Activated CD4-positive, alpha-beta T cell treated with anti-CD3 and anti-CD28 coated beads for 1 hour (primary cell): ENCODE measurements at places on chromosomes 3 and 15.

DNA sequence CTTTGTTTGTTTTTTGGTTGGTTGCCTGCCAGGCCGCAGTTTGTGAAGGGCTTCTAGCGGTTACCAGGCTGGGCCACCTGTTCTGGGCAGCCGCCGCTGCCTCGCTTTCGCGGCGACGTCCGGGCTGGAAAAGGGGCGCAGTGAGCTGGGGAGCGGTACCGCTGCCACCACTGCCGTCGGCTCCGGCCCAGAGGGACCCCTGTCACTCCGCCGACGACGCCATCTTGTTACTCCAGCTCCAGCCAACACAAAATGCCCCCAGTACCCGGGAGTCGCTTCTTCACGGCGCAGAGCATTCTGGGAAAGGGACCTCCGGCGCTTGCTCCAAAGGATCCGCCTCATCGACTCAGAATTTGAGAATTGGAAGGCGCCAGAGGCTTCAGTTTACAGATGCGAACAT lies 238.8 kb downstream of the CDIN1 start:
- DNase-seq: no peak

DNA sequence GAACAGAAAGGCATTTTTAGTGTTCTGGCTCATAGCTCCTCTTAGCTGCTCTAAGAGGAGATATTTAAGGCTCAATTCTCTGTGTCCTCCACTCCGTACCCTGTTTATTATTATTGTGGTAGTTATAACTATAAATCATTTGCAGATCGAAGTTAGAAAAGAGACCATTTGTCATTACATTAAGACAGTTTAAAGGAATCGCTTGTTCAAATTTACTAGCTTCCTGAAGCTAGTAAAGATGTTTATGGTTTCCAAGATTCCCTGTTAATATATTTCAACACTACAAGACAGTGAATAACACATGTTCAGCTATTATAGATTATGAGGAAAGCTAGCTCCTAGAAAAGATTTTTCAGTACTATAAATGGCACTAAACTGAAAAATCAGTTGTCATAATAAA lies 12.6 kb downstream of the ATXN7 start:
- DNase-seq: no peak

- no peak for DNase-seq
Measured at GRCh38 chr3:194348354-194348753, 2.8 kb downstream of the CPN2 start.

- no peak for DNase-seq
Measured at GRCh38 chr3:37458162-37459120, 284.1 kb upstream of the LRRFIP2 start.

GRCh38 chr3:194200422-194201081 lies 64.6 kb downstream of the HES1 start:
- no peak for DNase-seq

DNA sequence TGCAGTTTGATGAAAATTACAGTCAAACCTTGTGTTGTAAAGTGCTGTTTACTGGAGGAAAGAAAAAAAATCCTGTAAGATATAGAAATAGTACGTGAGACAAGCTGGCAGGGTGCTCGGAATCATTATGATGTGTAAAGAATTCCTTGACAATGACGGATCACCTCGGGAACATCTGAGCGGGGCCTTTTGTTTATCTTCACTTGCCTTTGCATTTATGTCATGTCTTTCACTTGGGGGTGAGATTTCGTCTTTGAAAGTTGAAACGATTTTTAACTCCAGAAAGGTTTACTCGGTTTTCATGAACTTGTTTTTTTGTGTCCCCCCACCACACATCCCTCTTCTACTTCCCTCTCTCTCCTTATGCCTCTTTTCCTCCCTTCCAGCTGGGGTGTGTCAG lies 128.3 kb upstream of the VEPH1 start:
- DNase-seq: no peak

GRCh38 chr3:79278681-79279080 lies 489.1 kb downstream of the ROBO1 start:
- DNase-seq: no peak

GRCh38 chr15:73321496-73322450 lies 47.0 kb downstream of the HCN4 start:
- no peak for DNase-seq

DNA sequence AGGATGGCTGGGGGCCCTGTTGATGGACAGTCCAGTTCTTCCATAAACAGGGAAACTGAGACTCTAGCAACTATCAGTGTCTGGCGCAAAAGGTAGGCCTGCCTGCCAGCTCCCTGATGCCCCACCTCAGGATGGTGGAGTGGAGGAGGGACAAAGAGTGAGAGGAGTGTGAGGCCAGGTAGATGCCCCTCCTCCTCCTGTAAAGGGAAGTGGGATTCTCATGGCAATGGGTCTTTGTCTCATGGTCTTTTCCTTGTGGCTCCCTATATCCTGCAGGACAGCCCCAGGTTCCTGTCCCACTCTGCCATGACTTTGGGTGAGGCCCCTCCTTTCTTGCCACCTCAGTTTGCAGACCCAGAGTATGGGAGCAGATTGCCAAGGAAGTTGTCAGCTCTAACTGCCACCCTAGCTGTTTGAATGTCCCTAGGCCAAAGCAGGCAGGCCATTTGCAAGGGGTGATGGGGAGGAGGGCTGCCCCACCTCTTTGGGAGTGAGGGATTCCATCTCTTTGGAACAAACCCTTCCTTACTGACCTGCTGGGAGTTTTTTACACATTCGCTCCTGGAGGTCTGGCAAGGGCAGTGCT lies 2.8 kb upstream of the DNAH1 start:
- DNase-seq: no peak

DNA sequence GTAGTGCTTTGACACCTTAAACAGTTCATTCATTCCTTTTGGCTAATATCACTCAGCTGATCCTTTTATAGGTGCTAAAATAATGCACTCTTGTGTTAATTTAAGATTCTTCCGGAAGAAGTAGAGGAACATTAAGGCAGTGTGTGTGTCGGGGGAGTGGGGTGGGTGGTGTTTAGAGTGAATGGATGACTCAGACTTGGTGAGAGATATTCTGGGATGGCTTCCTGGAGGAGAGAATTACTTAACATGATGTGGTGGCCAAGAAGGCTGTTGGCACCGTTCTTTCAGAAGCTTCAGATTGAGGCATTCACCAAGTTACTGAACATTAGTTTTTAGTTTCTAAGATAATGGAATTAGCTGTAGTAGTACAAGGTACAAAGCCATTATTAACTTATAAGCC lies 125.6 kb upstream of the ROPN1 start:
- DNase-seq: no peak

DNA sequence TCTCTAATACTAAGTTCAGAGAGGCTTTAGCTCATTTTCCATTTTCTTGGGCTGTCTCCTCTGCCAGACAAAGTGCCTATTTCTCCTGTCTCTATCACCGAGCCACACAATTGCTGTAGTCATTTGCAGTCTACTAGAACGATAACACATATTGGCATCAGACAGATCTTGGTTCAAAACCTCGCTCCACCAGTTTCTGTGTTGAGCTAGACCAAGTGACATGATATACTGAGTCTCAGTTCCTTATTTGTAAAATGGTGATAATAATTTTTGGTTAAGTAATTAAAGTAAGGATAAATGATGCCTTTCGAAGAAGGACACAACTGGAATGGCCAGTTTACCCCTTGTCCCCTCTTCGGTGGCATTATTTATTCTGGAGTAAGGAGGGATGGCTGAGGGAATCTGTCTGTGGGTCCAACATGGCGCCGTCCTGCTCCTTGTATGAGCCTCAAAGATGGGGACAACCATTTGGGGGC lies 398 bp upstream of the RAB7A start:
- no peak for DNase-seq

GRCh38 chr3:61750766-61751165 lies 189.4 kb downstream of the PTPRG start:
- DNase-seq: no peak
